ELF-1 (cell line): ENCODE measurements at places on chromosomes 2 and 18.

DNA sequence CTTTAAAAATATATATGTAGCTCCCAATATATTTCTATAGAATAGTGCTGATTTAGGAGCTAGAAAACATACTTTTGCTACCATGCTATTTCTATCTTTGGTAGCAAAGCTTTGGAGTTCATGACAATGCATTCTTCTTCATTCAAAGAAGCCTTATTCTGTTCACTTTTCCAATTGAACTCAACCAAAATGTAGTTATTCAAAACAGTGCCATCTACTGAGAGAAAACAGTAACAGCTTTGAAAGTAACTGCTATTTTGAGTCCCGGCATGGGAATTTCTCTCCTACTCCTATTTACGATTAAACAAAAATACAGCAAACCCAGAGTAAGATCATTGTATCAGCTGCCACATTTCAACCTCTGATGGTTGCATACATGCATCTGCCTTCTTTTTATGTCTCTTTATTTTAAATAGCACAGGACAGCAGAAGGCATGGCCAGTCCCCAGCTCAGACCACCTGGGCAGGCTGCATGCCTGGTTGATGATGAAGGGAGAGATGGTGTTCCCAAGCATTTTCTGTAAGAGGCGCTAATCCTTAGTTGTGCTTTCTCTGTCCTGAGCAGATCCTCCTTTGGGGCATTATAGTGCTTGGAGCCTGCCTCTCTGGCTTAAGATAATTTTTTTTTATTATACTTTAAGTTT is 69.7 kb upstream of the SULT1C3 start:
- peak; percentile 25 for DNase-seq

GRCh38 chr18:470661-471501 is 29.6 kb downstream of the COLEC12 start:
- DNase-seq, result no peak

DNA sequence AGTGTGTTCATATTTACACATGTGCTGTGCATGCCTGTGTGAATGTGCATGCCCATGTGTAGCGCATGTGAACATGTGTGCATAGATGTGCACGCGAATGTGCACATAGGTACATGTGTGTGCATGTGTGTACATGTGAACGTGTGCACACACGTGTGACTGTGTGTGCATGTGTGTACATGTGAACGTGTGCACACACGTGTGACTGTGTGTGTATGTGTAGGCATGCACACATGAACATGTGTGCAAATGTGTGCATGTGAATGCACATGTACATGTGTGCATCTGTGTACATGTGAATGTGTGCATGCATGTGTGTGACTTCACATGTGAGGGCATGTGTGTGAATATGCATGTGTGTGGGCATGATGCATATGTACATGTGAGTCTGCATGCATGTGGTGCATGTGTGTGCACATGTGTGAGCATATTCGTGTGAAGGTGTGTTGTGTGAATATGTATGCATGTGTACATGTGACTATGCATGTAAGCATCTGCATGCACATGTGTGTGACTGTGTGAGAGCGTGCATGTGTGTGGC is 122.4 kb downstream of the PTGR3 start:
- DNase-seq, result no peak

DNA sequence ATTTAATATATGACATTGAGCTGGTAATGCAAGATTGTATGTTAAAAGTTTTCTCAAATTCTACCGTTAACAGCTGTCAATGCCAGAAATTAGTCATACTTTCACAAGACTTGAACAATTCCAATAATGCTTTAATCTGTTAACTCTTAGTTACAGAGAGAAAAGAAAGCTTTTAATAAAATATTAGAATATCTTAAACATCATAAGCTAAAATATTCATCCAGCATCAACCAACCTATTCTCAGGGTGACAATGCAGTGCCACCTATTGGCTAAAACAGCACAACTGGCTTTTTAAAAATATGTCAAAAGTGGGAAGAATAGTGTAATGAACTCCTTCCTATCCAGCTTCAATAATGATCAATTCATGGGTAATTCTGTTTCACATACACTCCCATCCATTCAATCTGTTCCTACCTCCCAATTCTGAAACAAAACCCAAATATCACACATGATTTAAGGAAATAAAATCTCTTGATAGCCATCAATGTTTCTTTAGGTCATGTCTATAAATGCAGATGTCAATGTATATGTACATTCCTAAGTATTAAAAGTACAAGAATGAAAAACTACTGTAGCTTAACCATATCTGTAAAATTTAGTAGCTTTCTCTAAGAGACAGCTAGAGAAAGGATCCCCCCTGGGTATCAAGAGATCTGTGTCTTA is 79.8 kb upstream of the CCDC141 start:
- no peak for DNase-seq

DNA sequence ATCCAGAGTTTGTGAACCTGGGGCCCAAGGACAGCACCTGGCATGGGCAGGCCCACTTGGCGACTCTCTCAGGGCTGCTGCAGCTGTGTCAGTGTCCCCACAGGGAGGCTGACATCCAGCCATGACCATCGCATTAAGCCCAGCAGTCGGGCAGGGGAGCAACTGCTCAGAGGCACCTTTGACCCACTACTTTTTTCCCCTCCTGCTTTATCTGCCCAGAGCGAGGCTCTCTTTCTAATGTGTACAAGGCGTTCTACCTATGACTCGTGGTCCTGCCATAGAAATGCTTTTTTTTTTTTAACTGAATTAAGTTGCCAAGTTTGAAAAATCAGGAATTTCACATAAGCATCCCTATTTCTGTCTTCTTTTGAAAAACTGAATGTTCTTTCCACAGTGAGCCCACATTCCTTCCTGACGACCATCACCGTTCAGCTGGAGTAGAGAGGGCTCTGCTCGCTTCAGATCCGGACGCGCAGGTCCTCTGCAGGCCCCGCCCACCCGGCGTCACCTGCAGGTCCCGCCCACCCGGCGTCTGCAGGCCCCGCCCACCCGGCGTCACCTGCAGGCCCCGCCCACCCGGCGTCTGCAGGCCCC is 403 bp upstream of the CLUL1 start:
- peak; percentile 71 for DNase-seq

- no peak for DNase-seq
Observed at GRCh38 chr18:23837591-23837990, 148.3 kb downstream of the LAMA3 start.

- DNase-seq, result peak; percentile 67
Observed at GRCh38 chr18:63518178-63519012, 23.8 kb upstream of the SERPINB12 start.

GRCh38 chr2:21687589-21687988 is 563.8 kb downstream of the TDRD15 start:
- DNase-seq, result no peak

DNA sequence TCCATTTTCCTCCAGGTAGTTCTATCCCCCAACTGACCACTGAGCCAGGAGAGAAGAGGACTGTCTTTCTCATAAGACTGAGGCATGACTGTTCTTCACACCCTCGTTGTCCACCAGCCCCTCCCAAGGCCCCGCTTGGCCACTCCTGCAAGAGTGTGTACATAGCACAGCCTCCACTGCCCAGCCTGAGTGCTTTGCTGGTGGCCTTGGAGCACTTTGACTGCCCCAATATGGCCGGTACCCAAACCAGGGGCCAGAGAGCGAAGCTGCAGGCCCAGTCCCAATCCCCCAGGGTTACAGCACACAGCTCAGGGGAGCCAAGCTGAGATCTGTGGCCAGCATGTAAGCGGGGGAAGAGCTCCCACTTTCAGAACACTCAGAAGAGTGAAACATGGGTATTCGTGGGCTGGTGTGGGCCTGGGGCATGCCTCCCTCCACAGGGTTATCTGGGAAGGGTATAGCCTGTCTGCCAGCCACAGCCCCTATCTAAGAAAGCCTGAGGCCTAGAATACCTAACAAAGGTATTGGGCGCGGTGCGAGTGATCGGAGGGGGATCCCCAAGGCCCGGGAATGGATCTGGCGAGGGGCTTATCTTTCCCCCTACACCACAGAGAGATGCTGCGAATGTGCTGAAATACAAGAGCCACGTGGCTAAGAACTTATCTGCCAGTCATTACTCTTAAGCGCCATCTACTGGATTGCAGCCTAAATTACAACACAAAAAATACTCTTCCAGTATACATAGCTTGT is 163.8 kb downstream of the WDPCP start:
- peak; percentile 49 for DNase-seq

DNA sequence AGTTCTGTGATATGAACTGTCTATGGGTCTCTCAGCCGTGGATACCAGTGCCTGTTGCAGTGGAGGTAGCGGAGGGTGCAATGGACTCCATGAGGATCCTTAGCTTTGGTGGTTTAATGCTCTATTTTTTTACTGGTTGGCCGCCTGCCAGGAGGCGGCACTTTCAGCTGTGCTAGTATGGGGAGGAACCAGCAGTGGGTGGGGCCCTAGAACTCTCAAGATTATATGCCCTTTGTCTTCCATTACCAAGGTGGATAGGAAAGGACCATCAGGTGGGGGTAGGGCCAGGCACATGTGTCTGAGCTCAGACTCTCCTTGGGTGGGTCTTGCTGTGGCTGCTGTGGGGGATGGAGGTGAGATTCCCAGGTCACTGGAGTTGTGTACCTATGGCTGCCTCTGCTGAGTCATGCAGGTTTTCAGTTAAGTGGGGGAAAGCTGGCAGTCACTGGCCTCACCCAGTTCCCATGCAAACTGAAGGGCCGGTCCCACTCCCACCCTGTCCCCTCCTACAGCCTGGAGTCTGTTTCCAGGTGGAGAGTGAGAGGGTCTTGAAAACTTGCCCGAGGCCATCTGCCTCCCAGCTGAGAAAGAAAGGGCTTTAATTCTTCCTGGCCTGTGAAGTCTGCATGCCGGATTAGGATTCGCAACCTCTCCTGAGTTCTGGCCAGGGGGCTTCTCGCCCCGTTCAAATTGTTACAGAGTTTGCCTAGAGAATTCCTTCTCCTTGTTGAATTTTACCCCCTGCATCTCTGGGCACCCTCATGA is 14.5 kb downstream of the KCNS3 start:
- DNase-seq, result peak; percentile 75

DNA sequence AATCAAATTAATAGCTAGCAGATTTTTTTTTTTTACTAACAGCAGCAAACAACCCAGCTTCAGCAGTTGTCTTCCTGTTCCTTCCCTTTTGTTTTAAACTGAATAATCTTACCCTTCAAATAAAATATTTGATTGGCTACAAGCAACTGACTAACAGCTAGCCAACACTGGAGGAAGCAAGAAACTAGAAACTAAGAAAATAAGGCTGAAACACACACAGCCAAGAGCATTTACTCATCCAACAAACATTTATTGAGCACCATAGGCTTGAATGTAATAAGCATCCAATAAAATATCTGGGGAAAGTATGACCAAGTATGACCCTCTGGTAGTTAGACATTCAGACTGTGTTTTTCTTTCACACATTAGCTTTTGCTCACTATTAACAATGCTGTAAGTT is 189.2 kb downstream of the CD226 start:
- no peak for DNase-seq

GRCh38 chr2:36528766-36529392 is 69.1 kb downstream of the FEZ2 start:
- no peak for DNase-seq

GRCh38 chr2:57105694-57106093 is 921.9 kb downstream of the CCDC85A start:
- DNase-seq, result no peak

- no peak for DNase-seq
Observed at GRCh38 chr2:70678576-70679143, 89.3 kb downstream of the ADD2 start.

- no peak for DNase-seq
Observed at GRCh38 chr2:134739879-134740301, 21.1 kb upstream of the TMEM163 start.

GRCh38 chr2:226508683-226509082 is 290.9 kb downstream of the IRS1 start:
- DNase-seq, result no peak

GRCh38 chr2:216648105-216648504 is 14.9 kb downstream of the IGFBP2 start:
- DNase-seq, result no peak

DNA sequence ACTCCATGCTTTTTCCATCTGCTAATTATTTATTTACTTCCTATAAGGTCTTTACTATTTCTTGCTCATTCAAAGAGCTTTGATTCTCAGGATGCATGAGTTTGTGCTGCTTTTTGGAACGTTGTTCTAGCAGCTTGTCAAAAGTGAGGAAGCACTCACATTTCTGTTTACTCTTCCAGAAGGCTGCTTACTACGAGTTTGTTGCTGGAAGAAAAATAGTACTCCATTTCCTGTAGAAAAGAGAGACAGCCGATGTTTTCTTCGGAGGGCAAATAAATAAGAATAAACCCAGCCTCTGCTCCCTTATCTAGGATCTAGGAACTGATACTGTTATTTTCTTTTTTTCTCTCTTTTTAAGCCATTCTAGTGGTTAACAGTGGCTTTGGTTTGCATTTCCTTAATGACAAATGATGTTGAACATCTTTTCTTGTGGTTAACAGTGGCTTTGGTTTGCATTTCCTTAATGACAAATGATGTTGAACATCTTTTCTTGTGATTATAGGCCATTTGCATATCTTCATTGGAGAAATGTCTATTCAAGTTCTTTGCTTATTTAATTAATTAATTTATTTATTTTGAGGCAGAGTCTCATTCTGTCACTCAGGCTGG is 20.5 kb downstream of the CYP27A1 start:
- no peak for DNase-seq

DNA sequence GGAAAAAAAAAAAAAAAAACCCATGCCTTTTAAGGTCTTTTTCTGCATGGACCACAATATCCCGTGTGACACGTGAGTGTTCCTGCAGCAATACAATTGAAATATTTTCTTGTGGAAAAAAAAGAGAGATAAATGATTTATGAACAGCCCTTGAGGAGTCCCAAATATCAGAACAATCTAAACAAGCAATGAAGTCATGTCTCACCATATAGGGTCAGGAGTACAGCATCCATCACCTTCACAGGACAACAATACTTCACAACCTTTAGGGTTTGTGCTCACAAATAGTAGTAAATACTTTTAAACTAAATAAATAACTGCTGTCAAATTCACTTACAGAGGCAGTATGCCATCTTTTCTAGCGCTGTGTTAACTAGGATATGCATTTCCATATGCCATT is 87.9 kb downstream of the ZEB2 start:
- no peak for DNase-seq

DNA sequence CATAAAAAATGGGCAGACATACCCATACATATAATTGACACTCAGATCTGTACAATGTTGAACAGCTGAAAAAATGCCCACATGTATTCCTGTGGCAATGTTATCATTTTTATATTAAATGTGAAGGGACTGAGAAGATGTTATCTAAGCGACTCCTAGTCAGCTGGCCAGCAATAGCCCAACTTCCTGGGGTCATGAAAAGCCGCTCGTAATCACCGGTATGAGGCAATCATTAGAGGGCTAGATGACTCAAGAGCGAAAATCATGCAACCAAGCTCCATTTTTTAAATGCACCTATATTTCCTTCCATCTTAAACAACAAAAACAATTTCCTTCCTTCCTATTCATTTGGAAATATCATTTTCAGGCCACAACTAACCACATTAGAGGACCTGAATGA is 274.6 kb upstream of the CCDC68 start:
- no peak for DNase-seq

DNA sequence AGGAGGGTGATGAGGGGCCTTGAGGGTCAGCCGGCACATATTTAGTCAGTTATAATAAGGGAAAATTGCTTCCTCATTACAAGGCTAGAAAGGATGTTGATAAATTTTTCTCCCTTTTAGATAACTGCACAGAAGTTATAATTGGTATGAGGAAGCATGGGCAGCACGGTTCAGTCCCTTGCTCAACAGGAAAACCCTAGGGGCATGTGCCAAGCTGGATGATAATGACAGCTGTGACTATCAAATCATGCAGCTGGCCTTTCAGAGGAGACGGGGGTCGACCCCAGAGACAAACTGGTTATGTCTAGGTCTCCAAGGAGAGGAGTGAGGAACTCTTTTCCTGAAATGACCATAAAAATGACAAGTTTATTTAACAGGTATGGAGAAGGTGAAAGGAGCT is 448.1 kb upstream of the VRK2 start:
- DNase-seq, result no peak

GRCh38 chr18:43525169-43525568 is 247.9 kb upstream of the SYT4 start:
- no peak for DNase-seq
